ENCODE measurements at places on chromosomes 6 and 20. TPM values are rescaled to one million over a fixed set of nuclear protein-coding genes. Genes with fewer than 3 reads are reported as not detected.

DNA sequence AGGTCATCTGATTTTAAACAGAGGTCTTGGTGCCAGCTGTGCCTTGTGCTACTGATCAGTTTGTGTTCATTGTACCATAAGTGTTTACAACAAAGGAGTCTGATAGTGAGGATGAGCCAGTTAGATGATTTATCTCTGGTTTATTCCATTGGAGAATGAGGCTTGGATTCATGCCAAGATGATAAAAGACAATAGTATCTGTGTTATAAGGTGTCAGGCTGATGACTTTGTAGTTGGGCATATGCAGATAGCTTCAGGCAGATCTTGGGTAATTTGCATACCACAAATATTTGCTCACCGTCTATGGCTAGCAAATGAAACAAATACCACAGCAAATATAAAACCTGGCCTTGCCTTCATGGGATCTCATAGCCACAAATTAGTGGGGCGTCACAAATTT lies 43.3 kb upstream of the PHACTR2 start:
- no peak for DNase-seq

GRCh38 chr20:15857173-15857784 lies 716.0 kb downstream of the KIF16B start:
- no peak for DNase-seq

DNA sequence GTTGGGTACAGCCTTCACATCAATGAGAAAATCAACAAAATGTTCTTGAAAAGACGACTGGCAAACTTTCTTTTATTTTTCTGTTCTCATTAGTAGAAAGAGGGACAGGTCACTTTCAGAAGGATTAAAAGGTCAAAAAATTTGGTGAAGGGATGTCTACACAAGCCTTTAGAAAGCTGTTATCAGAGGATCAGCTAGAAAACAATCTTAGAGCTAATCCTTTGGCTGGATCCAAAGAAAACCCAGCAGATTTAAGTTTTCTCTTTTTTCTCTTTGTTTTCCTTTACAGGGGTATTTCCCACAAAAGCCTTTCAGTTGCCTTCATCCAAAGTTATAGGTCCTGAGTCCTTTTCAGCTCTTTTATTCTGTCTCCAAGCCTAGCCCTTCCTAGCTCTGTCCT lies 57.3 kb upstream of the EDN1 start:
- DNase-seq = no peak

GRCh38 chr6:150212778-150213177 lies 69.9 kb downstream of the PPP1R14C start:
- DNase-seq = no peak

DNA sequence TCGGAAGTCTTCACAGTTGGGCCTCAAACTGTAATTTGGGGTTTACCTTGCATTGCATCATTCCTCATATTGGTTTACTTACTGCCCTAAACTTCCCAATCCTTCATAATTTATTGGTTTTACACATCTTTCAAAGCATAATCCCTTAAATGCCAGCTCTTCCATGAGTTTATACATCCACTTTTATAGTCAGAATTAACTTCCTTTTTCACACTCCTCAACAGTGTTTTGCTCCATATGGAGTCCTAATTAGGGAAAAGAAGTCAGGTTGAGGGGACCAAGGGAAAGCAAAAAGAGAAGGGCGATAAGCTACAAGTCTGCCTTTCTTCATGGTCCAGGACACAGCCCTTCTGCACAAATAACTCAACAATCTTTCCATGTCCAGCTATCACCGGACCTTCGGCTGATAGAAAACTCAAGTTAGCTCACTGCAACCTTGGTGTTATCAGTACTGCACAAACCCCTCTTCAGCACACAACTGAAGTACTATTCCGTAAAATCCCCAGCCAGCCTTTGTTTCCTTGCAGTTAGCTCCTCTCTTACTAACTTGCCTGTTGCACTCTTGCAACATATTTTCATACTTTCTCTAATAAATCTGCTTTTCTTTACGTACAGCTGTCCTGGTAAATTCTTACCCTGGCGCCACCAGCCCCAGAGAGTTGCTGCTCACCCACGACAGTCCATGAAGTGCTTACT lies 2.0 kb downstream of the EEF1E1 start:
- DNase-seq = no peak

GRCh38 chr6:57267586-57268293 lies 45.6 kb upstream of the RAB23 start:
- DNase-seq = no peak

GRCh38 chr6:34114695-34115402 lies 31.0 kb downstream of the GRM4 start:
- no peak for DNase-seq

- peak; percentile 47 for DNase-seq
These were observed 142.3 kb downstream of the LY86 start for GRCh38 chr6:6730831-6731230.

GRCh38 chr6:130134582-130134981 lies 88.2 kb downstream of the SAMD3 start:
- DNase-seq = no peak

DNA sequence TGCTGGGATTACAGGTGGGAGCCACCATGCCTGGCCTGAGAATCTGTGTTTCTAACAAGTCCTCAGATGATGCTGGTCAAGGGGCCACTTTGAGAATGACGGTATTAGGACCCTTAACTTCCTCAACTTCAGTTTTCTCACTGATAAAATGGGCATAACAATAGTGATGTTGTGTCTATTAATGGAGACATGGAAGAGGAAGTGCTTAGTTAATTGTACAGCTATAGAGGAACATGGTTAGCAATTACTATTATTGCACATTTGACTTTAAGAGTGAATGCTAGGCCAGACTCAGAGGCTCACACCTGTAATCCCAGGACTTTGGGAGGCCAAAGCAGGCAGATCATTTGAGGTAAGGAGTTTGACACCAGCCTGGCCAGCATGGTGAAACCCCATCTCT lies 12.7 kb downstream of the DPPA5 start:
- DNase-seq = no peak

DNA sequence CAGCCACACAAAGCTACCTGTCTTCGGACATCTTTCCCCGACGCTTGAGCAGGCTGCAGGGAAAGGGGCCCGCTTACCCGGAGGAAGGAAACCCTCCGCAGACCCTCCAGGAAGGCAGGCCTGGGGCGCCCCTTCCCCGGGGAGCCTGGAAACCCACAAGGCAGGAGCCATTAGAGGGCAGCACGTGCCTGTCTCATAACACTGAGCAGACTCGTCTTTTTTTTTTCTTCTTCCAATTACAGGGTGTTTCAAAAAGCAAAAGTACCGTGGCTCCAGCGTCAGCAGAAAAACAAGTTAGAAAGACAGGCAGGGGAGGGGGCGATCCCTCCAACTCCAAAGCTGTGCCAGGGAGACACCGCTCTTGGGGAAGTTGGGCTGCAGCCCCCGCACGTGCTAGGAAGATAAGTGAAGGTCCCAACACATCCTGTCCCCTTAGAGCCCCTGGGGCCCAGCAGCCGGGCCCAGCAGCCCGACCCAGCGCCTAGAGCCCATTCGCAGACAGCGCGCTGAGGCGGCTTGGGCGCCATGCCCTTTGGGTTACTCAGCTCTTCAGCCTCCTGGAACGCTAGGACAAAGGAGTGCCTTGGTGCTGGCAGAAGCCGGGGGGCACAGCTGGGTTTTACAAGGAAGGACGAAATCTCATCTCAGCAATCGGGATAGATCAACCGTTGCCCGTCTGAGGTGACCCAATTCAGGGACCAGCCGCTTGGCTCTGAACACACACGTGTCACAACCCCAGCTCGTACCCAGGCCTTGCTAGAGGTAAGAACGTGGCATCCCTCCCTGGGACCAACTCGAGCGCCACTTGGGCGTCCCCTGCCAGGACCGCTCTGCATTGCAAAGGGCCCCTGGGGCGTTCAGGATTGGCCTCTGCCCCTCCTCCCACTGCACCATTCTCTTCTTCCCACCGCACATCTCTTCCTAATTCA lies 136.3 kb downstream of the LY86 start:
- peak; percentile 82 for DNase-seq

- DNase-seq = no peak
These were observed 5.6 kb upstream of the POLR1H start for GRCh38 chr6:30055513-30055912.

GRCh38 chr20:41049451-41049850 lies 20.8 kb downstream of the TOP1 start:
- no peak for DNase-seq

GRCh38 chr20:38782275-38782674 lies 23.2 kb upstream of the PPP1R16B start:
- no peak for DNase-seq

DNA sequence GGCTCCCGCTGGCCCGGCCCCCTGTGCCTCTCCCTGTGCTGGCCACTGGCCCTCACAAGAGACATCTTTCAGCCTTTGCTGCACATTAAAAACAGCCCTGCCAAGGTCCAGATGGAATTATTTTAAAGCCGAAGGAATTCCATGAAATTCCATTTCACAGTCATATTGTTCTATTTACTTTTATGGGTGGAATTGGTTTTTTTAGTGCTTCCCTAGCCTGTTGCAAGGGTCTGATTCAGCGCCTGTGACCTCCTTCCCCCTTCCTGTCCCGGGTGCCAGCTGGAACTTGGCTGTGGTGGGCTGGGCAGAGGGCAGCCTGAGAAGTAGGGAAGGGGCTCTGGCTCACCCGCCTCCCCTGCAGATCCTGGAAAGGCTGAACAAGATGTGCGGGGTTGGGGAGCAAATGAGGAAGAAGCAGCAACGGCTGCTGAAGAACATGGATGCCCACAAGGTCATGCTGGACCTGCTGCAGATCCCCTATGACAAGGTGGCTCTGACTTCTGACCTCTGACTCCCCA lies 34.3 kb downstream of the UQCC2 start:
- no peak for DNase-seq

COQ3 gene
- total RNA-seq = 31.8 TPM

SYCP2 gene
- total RNA-seq = 1.2 TPM

LYRM4 gene
- total RNA-seq = 4.1 TPM

SLC17A3 gene
- total RNA-seq = not detected

INSM1 gene
- not detected for total RNA-seq

FAM217A gene
- not detected for total RNA-seq

ASIP gene
- total RNA-seq = not detected

TUBB1 gene
- not detected for total RNA-seq

All from uterus (tissue), 4 donors.